Dermis blood vessel endothelial cell (primary cell): ENCODE measurements at places on chromosomes 4 and X. TPM values are rescaled to one million over a fixed set of nuclear protein-coding genes. Genes with fewer than 3 reads are reported as not detected.

UCHL1 gene
- 235 and 251 TPM in 2 replicates for total RNA-seq

HMX1 gene
- not detected in 2 replicates for total RNA-seq

PDGFRA gene
- total RNA-seq = 0.65 and 1.5 TPM in 2 replicates

LAMP2 gene
- 125 and 139 TPM in 2 replicates for total RNA-seq

TXK gene
- total RNA-seq = 0.17 and 0.23 TPM in 2 replicates

EBP gene
- total RNA-seq = 118 and 126 TPM in 2 replicates

- no peak for DNase-seq
These were observed 592.6 kb upstream of the SLIT2 start for GRCh38 chr4:19659101-19659500.

- no peak for DNase-seq
These were observed 108.8 kb upstream of the MYOZ2 start for GRCh38 chr4:119026662-119027444.

- no peak for DNase-seq
These were observed 17.5 kb upstream of the ZNF41 start for GRCh38 chrX:47500554-47500953.

- DNase-seq = no peak
These were observed 95.2 kb upstream of the KLF3 start for GRCh38 chr4:38568768-38569167.

GRCh38 chr4:158930639-158930972 lies 161.8 kb downstream of the FNIP2 start:
- DNase-seq = no peak

GRCh38 chrX:154458116-154458953 lies at the start of gene PLXNA3:
Gene PLXNA3, plus strand, starts transcription at chrX:154458281. Its CDS starts 1,903 bp downstream, at chrX:154460184.
- peak; percentile 42 for DNase-seq

DNA sequence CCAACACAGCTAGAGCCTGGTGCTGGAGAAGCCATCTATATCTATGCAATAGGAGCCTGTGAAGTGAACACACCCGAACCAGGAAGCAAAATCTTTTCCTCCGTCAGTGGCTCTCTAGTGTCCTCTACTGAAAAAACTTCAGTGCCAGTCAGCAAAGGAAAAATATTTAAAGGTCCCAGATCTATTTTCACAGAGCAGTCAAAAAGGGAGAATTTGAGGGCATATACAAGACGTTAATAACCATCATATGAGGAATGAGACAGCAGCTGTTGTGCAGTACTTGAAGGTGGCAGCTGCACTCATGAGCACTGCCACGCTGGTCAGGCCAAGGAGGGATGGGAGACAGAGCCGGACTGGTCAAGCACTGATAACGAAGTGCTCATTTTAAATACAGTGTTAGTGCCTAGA lies 14.4 kb downstream of the MCUB start:
- peak; percentile 72 for DNase-seq

- no peak for DNase-seq
These were observed 235.2 kb downstream of the FRAS1 start for GRCh38 chr4:78292341-78292740.

- DNase-seq = no peak
These were observed 139.0 kb downstream of the TSPAN5 start for GRCh38 chr4:98519268-98519977.

DNA sequence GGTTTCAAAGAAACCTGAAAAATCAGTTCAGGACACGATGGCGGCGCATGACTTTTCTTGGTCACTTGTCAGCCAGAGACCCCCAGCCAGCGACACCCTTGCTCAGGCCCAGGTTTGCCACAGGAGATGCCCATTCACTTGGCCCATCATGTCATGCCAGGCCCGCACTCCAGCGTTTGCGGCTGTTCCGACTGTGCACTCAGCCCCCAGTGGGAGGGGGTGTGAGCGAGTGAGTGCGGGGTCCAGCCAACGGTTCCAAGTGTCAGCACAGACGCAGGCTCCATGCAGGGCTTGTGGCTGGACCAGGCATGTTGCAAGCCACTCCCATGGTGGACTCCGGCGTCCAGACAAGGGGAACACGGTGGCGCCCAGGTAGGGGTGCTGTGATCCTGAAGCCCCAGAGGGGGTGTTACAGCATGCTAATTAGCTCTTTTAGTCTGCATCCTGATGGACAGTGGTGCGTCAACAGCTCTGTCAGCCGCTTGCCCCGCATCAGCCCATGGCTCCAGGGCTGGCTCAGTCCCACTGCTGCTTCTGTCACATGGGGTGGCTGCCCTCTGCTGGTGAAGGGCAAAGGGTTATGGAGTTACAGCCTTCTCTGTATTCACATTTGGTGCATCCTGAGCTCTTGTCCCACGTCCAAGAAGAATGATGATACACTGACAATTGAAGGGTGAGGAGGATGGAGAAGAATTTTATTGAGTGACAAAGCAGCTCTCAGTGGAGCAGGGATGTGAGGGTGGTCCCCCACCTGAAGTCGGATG lies 3.7 kb upstream of the MAEA start:
- DNase-seq = peak; percentile 39

DNA sequence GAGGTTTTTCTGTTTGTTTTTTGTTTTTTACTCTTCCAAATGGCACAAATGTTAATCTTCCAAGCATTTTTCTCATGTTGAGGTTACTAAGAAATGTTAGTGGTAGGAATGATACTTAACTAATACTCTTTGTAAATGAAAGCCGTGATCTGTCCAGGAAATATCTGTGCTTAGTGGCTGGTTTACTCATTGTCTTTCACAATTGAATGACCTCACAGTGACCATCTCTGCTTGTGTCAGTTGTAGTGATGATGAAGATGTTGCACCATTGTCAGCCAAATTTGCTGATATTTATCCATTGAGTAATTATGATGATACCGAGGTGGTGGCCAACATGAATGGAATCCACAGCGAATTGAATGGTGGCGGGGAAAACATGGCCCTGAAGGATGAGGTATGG lies 93.5 kb downstream of the TNIP2 start:
- peak; percentile 34 for DNase-seq

- no peak for DNase-seq
These were observed 2037.9 kb upstream of the TENM3 start for GRCh38 chr4:180205276-180205675.

DNA sequence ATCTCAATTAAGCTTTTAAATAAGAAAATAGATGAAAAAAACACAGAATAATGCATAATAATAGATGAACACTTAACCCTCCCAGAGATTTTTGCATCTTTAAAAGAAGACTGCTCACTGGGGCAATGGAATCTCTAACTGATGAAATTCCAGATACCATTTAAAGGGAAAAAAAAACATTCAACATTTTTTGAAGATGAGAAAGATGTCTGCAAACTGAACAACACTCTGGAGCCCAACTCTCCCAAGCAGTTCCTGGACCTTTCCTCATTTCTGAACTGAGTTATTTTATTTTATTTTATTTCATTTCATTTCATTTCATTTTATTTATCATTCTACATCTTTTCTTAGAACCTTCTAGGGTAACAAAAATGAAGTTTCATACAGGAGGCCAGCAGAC lies 90.7 kb downstream of the CORIN start:
- no peak for DNase-seq

DNA sequence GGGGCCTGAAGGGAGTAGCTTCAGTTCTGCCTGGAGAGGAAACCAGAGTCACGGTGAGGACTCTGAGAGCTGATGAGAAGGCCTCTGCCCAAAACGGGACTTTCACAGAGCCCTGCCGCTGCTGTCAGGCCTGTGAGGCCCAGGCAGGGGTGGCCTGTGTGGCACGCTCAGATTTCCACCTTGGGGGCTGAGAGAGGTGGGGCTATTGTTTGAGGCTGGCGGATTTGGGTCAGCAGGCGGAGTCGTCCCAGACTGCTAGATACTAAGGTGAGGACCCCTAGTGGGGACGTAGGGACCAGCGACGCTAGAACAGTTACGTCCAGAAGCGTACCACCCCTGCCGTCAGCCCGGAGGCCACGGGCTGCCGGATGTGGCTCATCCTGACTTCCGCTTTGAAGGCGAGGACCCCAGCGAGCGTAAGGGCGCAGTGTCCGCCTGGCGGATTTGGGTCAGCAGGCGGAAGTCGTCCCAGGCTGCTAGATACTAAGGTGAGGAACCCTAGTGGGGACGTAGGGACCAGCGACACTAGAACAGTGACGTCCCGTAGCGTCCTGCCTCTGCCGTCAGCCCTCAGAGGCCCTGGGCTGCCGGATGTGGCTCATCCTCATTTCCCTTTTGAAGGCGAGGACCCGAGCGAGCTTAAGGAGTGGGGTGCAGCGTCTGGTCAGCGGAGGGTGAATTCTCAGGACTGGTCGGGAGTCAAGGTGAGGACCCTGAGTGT lies at the start of gene MAGEB1:
MAGEB1 (plus strand) TSS at position 378 of the 721 bp plus-strand sequence. CDS start 3,348 bp downstream, outside the sequence.
- DNase-seq = no peak

GRCh38 chr4:80206521-80207171 lies 9.3 kb downstream of the PRDM8 start:
- DNase-seq = peak; percentile 70

DNA sequence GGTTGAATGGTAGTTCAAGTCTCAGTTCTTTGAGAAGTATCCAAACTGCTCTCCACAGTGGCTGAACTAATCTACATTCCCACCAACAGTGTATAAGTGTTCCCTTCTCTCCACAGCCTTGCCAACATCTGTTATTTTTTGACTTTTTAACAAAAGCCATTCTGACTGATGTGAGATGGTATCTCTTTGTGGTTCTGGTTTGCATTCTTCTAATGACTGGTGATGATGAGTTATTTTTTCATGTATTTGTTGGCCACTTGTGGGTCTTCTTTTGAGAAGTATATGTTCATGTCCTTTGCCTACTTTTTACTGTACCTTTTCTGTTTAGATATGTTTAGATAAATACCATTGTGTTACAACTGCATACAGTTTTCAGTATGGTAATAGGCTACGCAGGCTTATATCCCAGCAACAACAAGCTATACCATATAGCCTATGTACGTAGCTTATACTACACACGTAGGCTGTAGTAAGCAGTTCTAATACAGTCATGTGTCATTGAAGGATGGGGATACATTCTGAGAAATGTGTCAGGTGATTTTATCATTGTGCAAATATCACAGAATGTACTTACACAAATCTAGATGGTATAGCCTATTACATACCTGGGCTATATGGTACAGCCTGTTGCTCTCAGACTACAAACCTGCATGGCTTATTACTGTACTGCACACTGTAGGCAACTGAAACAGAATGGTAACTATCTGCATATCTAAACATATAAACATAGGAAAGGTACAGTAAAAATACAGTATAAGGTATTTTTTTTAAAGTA lies 28.1 kb downstream of the KLHL8 start:
- no peak for DNase-seq

DNA sequence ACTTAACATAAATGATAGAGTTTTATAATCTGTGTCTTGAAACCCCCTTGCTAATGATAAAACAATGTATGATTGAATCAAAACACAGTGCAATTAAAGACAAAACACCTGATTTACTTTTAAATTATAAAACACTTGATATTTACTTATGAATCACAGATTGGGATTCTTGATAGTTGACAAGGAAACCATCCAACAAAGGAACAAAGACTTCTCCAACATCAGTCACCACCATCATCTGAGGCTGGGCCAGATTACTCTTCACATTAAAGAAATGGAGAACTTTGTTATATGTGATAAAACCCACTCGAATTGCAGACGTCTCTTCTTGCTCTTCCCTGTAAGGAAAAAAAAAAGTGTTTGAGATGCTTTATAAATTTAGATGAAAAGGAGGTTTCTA lies 67.4 kb downstream of the METTL14 start:
- peak; percentile 62 for DNase-seq
